Thoracic aorta (tissue), 2 donors: ENCODE measurements at places on chromosomes 1 and 21. TPM values are rescaled to one million over a fixed set of nuclear protein-coding genes. Genes with fewer than 3 reads are reported as not detected.

DNA sequence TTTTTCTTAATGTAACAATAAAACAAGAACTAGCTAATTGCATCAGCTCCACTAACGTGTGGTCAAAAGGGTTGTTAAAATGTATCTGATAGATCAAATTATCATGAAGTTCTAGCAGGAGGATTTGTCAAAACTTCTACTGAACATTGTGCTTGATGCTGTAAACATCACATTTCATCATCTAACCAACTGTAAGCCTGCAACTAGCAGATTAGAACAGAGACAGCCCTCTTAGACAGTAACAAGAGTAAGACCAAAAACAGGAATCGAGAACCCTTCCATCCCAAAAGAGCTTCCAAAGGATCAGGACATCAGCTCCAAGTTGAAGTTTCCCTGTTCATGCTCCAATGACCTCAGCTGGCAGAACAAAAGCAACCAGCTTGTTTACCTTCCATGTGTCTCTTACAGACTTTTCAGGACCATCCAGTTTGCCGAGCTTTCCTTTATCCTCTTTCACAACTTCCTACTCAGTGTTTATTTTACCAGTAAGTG is 44.6 kb downstream of the NIBAN1 start:
- H3K36me3 ChIP-seq, result no peaks in the 10 kb centered on the region
- H3K27ac ChIP-seq, result no peak overlapping the region
- DNase-seq, result no peak
- no peaks in the 10 kb centered on the region for H3K27me3 ChIP-seq
- peak overlapping the region; percentile 31 for H3K4me3 ChIP-seq

DNA sequence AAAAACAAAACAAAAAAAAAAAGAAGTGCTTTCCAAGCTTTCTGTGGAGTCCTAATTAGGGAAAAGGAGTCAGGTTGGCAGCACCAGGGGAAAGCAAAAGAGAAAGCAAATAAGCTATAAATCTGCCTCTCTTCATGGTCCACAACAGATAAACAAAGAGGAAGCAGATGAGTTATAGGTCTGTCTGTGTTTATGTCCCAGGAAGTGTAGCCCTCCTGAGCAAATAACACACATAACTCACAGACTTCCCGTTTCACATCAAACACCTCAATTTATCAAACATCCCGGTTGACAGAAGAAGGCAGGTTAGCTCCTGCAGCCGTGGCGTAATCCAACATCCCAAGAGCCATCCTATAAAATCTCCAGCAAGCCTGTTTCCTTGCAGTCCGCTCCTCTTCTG is 5.6 kb upstream of the SLC2A5 start:
- H3K27ac ChIP-seq, result no peak overlapping the region
- H3K4me3 ChIP-seq, result no peak overlapping the region
- H3K27me3 ChIP-seq, result no peaks in the 10 kb centered on the region
- H3K36me3 ChIP-seq, result no peaks in the 10 kb centered on the region

Gene CSMD2
- total RNA-seq, result 3.0 TPM

Gene FAF1
- 68.6 TPM for total RNA-seq
